ENCODE measurements at places on chromosomes 2 and 18.

DNA sequence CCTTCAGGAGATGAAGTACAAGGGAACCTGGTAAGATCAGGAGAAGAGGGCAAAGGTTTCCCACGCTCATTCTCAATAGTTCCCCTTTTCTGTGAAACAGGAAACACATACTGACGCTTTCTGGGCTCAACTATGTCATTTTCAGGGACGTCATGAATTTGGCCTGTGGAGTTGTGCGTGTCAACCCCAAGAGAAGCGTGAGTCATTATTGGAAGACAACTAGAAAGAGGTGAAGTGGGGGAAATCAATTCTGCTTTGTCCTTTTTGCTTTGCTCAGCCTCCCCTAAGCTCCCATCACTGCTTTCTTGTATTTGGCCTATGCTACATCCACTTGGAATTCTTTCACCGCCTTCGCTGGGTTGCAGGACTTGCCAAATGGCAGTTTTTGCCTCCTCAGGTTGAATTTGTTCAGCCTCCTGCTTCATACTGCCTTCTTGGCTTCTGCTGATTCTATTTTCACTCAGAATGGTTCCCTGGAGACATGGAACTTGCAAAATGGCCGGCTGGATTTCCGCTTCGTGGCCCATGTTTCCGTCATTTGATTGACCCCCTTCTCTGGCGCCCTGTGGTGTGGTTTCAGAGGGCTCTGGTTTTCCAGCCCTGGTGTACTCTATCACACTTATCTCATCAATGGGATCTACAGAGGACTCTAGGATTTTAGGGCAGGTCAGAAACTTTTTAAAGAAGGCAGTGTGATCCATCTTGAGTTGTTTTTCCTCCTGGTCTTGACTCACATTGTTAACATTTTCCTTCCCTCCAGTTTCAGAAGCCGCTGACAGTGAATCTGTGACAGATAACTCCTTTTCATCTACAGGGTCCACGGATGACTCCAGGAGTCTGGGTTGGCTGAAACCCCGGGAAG, 93.3 kb downstream of the ALPK2 start:
- no peak for DNase-seq

DNA sequence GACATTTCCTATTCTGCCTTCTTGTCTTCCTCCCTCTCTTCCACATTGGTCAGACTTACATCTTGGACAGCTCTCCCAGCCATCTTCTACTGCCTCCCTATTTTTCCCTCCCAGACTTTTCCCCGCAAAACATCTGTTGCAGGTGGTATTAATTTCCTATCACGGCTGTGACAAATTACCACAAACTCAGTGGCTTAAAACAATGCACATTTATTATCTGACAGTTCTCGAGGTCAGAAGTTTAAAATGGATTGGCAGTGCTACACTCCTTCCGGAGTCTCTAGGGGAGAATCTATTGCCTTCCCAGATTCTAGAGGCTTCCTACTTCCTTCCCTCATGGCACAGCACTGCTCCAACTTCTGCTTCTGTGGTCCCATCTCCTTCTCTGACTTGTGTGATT, 33.3 kb downstream of the STRADB start:
- DNase-seq: no peak

DNA sequence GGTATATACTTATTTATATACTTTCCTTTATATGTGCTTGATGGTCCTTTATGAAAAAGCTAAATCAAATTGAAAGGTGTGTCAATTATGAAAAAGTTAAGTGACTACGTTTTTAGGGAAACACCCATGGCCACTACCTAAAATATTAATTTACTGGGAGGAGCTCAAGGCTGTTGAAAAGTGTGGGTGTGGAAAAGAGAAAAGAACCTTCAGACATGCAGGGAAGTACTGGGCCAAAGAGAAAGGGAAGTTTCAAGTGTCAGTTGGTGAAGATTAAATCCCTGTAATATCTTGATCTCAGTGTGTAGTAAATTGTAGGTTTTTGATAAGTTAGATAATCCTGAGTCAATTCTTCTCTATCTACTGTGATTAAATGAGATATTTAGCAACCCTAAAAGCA, 6.2 kb upstream of the GKN1 start:
- no peak for DNase-seq

GRCh38 chr2:162490052-162490717, 146.3 kb downstream of the GCA start:
- no peak for DNase-seq

GRCh38 chr18:48319801-48320638, 89.2 kb downstream of the ZBTB7C start:
- DNase-seq: no peak
